Fibroblast of skin of left quadriceps (primary cell): ENCODE measurements at places on chromosomes 12 and 14.

GRCh38 chr12:12217018-12217359 is 49.9 kb downstream of the LRP6 start:
- no peak for DNase-seq

DNA sequence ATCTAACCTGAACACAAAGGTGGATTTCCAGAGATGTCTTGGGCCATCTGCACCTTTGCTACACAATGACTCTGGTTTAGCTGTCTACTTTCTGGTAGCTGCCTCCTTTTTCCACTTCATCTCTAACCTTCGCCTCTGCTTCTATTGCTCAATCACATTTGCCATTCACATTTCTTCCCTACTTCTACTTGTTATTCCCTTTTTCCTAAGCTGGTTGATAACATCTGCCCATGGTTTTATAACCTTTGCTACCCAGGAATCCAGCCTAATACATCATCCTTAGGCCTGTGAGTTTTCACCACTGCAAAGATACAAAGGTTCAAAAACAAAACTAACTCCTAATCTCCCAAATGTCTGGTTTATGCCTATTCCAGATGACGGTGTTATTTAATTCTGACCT is 13.2 kb downstream of the SPPL3 start:
- no peak for DNase-seq

- DNase-seq, result no peak
Observed at GRCh38 chr14:75280291-75280830, 1.7 kb downstream of the FOS start.

DNA sequence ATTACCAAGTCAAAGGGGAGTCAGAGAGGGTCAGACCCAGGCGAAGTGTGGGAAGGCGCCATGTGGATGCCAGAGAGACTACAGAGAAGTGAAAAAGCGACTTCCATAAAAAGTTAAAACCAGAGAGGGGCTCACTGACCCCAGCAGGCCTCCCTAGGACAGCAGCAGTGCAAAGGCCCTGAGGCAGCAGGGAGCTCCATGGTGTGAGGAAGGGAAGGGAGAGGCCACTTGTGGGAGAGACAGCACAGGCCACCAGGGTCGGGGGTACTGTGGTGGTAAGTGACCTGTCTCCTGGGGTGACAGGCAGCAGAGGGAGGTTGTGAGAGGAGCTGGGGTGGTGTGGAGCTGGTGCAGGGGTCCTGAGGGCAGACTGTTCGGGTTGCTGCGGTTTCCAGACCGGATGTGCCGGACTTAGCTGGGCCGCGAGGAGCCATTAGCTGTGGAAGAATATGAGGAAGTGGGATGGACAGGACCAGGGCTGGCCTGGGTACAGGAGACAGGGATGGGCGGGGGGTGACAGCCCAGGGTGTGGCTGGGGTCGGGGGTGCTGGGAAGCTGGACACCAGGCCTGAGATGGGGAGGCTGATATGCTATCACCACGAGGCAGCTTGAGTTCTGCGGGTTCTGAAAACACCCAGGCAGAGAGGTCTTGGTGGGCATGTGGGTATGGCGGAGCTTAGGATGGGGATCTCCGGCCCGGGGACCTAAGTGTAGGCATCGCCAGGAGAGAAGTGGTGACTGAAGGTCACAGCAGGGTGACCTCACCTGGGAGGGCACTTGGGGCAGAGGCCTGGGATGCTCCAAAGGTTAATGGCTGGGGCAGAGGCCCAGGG is 22.7 kb downstream of the SETD1B start:
- no peak for DNase-seq

DNA sequence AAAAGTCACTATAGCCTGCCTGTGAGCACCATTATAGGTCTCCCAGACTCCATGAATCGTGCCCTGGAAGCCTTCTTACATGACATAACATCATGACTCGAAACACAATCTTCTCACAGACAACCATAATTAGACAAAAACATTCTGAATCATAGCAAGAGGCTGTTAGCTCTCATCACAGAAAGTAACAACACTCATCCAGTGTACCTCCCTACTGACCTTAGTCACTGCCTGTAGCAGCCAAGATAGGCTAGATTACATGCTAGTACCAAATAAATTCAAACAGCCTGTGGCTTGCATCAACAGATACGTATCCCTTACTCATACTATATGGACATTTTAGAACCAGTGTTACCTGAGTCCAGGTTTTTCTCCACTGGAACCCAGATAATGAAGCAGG is 663.8 kb upstream of the FOXG1 start:
- DNase-seq, result peak; percentile 2

GRCh38 chr12:25884024-25884919 is 74.2 kb upstream of the RASSF8 start:
- DNase-seq, result no peak

- no peak for DNase-seq
Observed at GRCh38 chr14:102903889-102904512, 18.5 kb upstream of the AMN start.

- DNase-seq, result no peak
Observed at GRCh38 chr12:50536831-50537537, 32.2 kb downstream of the DIP2B start.

GRCh38 chr14:101228949-101229541 is 325.5 kb upstream of the RTL1 start:
- no peak for DNase-seq

GRCh38 chr14:104514156-104514848 is 65.3 kb upstream of the C14orf180 start:
- no peak for DNase-seq

DNA sequence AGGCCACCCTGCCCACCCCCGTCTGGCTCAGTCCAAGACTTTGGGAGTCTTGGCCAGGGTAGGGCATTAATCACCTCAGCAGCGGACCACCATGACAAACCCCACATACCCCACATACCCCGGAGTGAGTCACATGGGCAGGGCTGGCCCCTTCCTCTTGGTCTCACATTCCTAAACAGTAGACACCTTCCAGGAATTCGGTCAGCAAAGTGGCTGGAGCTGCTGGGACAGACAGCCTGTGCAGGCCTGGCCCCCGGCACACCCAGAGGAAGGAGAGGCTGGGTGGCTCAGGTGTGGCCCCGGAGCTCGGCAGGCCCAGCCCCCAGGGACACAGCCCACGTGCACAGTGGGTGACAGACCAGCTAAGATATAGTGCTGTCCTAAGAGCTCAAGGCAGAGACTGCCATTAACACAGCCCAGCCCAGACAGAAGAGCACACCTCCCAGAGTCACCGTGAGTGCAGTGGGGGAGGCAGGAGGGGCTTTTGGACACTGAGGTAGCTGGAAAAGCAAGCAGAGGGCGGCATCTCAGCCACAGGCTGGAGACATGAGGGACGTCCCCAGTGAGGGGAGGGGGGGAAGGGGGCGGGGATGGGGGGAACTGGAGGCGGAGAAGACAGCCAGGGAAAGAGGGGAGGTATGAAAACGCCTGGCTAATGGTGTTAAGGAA is 24.0 kb downstream of the CCDC85C start:
- DNase-seq, result peak; percentile 70

DNA sequence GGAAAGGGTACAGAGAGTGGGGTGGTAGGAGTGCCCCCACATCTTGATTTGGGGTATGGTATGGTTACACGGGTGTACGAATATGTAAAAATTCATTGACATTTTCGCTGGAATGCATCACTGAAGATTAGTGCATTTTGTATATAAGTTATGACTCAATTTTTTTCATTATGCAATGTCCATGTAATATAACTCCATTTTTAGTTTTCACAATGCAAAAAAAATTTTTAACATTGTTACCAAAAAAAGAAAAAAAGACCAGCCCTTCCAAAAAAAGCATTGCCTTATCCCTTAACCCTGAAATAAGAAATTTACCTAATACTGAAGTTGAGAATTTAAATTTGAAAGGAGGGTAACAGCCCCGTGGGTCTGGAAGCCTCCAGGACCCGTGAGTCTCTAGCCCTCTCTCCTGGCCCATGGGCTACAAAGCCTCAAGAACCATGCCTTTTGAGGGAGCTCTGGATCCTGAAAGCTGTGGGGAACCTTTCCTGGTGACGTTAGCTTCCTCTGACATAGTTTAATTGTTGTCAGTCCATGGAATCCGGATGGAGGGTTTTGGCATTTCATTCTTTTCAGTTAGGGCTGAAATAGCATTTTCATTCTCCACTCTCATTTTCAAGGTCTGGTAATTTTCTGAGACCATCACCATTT is 55.6 kb upstream of the ACTN1 start:
- no peak for DNase-seq

- no peak for DNase-seq
Observed at GRCh38 chr12:54126696-54127537, 61.9 kb downstream of the SMUG1 start.

GRCh38 chr14:94382716-94383596 is 5.4 kb downstream of the SERPINA1 start:
- no peak for DNase-seq

- DNase-seq, result no peak
Observed at GRCh38 chr14:96578619-96579018, 76.4 kb downstream of the PAPOLA start.

- no peak for DNase-seq
Observed at GRCh38 chr14:64279704-64280668, 14.2 kb downstream of the ESR2 start.

- no peak for DNase-seq
Observed at GRCh38 chr12:54448344-54448743, 25.1 kb downstream of the GTSF1 start.

DNA sequence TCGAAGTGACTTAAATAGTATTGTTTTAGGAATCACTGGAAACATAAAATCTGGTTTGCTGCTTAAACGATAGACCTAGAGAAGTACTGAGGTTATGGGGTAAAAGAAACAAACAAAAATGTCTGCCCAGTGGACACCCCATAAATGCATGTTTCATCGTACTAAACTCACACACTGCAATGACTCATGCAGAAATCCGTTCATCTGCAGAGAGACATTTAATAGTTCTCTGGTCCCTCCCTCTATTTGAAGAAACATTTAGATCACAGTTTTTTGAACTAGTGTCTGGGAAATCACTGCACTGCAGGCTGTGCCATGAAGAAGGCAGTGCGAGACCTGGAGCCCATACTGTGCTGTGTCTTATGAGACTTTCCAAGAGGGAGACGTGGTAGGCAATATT is 25.5 kb downstream of the SLC17A8 start:
- DNase-seq, result no peak

DNA sequence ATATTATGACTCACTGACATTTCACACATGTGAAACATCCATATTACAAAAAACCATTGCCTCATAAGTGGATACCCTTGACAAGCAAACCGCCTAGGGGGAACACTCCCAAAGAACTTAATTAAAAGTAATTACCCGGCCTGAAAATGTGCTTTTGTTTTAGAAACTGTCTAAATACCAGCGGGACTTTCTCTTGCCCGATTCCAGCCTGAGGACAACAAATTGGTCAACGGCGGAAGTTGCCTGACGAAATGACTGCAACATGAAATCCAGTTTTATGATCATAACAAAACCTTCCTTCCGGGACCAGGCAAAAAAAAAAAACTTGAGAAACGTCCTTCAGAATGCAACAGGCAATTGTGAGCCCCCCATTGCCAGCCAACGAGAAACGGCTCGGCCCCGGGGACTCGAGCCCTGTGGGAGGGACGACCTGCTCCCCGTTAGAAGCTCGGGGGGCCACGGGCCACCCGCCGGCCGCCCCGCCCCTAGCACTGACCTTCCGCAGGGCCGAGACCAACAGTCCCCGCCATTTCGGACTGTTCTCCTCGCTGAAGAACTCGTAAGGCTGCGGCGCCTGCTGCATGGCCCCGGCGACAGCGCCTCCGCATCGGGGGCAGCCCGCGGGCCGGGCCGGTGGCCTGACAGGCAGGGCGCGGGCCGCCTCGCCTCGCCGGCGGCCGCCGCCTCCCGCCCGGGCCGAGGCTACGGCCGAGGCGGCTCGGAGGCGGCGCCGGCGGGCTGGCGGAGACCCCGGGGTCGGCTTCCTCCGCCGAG is 490 bp downstream of the SOS2 start:
- no peak for DNase-seq

- DNase-seq, result peak; percentile 43
Observed at GRCh38 chr14:103194256-103195045, 71.2 kb downstream of the TNFAIP2 start.

GRCh38 chr14:85205875-85206274 is 324.1 kb upstream of the FLRT2 start:
- no peak for DNase-seq

- DNase-seq, result no peak
Observed at GRCh38 chr12:85007836-85008235, 28.2 kb downstream of the TSPAN19 start.

GRCh38 chr12:114013575-114014345 is 47.6 kb upstream of the RBM19 start:
- peak; percentile 20 for DNase-seq

DNA sequence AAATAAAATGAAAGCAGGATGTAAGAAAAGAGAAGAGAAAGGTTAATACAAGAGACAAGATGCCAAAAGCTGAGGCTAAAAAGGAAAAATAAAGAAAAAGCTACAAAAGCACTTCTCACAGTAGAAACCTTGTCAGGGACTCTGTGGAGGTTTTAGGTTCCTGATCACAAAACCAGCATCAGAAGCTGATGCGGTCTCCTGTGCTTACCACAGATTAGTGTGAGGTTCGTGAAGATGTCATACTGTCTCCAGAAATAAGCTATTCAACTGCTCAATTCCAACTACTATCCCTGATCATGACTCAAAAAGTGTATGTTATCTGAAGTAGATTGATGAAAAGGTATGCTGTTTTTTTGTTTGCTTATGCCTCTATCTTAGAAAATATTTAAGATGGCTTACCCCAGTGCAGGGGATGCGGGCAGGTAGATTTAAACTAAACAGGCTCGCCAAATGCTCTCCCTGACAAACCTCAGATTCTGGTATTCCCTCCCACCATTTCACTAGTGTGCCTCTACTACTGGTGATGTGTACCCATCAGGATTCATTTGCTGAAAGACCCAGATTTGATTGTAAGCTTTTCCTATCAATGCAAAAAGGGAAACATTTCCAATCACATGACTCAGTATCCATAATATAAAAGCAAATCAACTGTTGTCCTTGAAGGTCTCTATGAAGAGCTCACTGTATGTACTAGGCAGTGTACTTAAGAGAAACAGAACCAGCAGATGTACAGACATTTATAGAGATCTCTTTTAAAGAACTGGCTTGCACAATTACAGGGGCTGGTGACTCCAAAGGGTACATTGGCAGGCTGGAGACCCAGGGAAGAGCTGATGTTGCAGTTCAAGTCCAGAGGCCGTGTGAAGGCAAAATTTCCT is 169.5 kb upstream of the FOXN3 start:
- no peak for DNase-seq

GRCh38 chr12:123532019-123532418 is 1.5 kb downstream of the RILPL1 start:
- DNase-seq, result no peak

GRCh38 chr12:96902076-96902475 is 5.0 kb upstream of the NEDD1 start:
- DNase-seq, result no peak
